AG04449 (cell line): ENCODE measurements at places on chromosomes 16 and 17.
A peak's percentile ranks its signal among the peaks of the same experiment; 100 is the strongest.

DNA sequence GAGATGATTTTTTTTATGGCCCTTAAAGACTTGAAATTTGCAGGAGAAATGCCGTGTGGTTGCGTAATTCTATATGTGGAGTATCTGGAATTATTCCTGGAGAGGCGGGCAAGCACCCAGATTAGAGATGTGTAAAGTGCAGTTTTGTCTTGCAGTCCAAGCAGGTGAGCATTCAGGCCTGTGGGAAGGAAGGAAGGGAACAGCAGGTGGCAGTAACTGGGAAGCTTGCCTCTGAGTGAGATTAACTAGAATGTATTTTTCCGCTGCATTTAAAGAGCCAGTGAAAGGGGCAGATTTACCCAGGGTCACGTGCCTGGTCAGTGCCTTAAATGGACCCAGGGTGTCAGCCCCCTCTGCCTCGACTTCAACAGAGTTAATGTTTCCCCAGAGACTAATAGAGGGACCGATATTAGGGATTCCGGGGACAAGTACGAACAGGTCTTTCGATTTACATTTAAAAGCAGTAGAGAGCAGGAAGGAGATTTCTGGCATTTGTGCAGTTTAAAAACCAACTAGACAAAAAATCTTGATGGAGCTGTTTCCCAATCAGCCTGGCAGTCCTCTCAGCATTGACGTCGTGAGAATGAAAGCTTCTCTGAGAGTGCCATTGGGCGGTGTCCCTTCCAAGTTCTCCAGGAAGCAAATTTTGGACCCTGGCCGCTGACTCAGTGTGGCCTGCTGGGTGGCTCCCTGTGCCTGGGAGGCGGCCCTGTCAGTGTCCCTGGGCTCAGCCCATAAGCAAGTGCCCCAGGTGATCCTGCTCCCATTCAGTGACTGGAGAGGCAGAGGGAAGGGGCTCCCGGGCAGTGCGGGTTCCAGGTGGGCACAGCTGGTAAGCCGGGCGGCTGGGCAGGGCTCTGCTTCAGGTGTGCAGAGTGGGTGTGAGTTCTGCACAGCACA lies 38.2 kb downstream of the KSR1 start:
- no peak for DNase-seq

- DNase-seq, result no peak
These were observed 6.5 kb upstream of the PRR29 start for GRCh38 chr17:63991611-63992010.

DNA sequence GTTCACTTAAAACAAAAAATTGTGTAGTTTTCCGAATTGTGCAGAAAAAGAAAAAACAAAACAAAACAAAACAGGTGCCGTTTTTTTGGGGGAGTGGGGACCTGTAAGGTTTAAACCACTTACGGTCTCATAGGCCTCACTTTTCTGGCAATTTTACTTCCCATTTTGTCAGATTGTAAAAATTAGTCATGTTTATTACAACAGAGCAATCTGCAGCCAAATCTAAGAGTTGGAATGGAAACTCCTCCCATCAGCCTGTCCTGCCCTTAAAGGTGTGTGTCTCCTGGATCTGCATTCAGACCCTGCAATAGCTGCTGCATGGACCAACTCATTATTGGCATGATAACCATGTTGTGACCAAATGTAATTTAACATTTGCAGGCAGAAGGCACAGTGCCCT lies 8.2 kb upstream of the SALL1 start:
- DNase-seq, result no peak

- no peak for DNase-seq
These were observed 100.5 kb downstream of the PLCG2 start for GRCh38 chr16:81879625-81880024.

DNA sequence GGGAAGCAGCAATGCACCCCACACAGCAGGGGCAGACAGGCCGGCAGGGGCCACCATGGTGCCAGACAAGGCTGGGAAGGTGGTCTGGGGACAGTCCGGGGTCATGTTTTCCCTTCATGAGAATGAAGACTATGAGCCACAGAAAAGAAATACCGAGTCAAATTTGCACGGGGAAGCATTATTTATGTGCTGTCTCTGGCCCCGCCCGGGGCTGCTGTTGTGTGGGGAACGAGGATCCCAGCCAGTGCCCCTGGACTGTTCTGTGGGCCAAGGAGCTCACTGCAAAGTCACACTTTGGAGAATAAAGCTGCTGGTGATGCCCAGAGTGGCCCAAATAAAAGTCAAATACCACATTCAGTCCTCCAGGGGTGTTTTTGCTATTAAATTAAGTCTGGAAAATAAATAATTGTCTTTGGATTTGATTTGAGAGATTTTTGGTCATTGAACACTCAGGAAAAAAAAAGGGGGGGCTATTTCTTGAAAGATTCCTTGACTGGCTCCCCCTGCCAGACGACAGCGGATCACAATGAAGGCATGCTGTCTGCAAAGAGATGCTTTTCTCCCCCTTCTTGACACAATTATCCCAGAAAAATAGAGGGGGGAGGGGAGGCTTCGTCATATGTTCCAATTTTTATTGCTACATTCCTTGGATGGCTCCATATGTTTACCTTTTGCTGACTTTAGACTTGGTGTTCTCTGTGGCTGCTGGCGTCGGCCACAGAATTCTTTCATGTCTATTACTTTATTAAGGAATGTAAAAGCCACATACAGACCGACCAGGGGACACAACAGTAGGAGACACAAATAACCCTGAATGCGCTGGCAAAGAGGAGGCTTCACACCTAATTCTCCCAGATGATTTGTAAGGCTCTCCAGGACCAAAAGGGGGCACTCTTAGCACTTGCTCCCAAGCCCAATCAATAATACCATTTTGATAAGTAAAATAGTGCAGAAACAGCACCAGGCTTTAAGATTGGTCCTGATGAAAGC lies 27.1 kb upstream of the ANKFN1 start:
- DNase-seq, result peak; percentile 47

- no peak for DNase-seq
These were observed 68.8 kb downstream of the RMI2 start for GRCh38 chr16:11413907-11414595.

DNA sequence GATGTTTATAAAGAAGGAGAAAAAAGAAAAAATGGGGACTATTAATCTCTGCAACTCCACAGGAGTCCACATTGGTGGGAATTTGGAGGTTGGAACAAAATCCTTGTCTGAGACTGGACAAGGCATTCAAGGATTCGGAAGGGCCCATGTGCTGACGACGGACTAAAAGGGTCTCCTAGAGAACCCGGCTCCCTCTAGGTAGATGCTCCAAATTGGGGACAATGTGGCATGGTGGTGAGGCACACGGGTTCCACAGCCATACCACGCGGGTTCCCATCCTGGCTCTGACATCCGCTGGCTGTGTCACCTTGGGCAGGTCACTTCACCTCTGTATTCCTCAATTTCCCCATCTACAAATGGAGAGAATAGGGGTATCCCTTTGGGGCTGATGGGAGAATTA lies 227.4 kb downstream of the C16orf78 start:
- DNase-seq, result no peak

DNA sequence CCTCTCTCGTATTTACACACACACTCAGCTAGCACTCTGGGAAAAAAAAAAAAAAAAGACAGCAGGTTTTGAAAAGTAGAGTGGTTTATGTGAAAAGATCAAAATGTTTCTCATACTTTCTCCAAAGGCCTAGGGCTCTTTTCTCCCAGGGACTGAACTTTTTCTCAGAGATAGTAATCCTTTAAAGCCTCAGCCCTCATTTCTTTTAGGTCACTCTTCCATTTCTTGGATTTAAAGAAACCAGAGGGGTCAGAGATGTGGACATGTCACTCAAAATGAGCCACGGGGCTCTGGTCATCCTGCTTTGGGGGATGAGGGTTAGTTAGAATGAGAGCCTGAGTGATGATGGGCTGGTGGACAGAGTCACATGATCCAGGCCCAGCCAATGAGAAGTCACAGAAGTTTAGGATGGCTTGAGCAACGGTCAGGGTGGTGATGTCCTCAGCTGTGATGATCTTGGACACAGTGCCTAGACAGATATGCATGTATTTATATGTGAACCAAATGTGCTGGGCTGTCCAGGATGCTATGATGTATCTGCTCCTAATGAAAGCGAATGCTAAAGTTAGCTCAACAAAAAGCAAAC lies 33.7 kb upstream of the AXIN2 start:
- DNase-seq, result no peak

- no peak for DNase-seq
These were observed 127.1 kb upstream of the HS3ST3A1 start for GRCh38 chr17:13728781-13729180.

GRCh38 chr16:73949574-73950320 lies 346.9 kb upstream of the PSMD7 start:
- peak; percentile 45 for DNase-seq
